Stimulated activated CD8-positive, alpha-beta memory T cell treated with anti-CD3 and anti-CD28 coated beads, Interleukin-2, amount 100 ng/mL, for 1 hour (primary cell): ENCODE measurements at places on chromosomes 7 and 10.

DNA sequence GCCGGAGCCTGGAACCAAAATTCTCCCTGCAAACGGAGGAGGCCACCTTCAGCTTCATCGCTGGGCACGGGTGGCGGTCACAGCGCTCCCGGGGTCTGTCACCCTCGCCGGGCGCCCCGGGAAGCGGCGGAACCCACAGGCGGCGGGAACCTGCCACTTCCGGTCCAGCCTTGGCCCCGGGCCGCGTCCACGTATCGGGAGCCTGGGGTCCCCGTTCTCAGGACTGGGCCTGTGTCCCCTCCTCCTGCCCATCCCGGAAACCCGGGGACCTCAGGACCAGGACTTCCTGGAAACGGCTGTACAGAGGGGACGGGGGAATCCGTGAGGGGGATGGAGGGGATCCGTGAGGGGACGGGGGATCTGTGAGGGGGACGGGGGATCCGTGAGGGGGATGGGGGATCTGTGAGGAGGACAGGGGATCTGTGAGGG is 25.4 kb downstream of the PDGFA start:
- DNase-seq, result no peak

DNA sequence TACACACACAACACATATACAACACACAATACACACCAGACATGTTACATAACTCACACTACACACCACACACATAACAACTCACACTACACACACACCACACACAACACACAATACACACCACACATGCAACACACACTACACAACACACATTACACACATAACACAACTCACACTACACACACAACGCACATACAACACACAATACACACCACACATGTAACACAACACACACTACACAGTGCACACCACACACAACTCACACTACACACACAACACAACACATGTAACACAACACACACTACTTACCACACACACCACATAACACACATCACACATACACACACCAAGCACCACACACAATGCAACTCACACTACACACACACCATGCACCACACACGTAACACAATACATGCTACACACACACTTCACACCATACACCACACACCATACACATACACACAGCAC is 166.5 kb downstream of the KCNMA1 start:
- DNase-seq, result no peak

- DNase-seq, result no peak
Measured at GRCh38 chr7:51142741-51143385, 173.7 kb downstream of the COBL start.

DNA sequence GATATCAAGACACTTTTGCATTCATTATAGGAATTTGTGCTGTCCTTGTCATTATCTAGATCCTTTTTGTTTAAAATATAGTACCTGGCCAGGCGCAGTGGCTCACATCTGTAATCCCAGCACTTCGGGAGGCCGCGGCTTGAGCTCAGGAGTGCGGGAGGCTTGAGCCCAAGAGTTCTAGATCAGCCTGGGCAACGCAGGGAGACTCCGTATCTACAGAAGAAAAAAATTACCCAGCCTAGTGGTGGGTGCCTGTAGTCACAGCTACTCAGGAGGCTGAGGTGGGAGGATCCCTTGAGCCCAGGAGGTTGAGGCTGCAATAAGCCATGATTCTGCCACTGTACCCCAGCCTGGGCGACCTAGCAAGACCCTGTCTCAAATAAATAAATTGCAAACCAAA is 621 bp upstream of the MORN4 start:
- no peak for DNase-seq

DNA sequence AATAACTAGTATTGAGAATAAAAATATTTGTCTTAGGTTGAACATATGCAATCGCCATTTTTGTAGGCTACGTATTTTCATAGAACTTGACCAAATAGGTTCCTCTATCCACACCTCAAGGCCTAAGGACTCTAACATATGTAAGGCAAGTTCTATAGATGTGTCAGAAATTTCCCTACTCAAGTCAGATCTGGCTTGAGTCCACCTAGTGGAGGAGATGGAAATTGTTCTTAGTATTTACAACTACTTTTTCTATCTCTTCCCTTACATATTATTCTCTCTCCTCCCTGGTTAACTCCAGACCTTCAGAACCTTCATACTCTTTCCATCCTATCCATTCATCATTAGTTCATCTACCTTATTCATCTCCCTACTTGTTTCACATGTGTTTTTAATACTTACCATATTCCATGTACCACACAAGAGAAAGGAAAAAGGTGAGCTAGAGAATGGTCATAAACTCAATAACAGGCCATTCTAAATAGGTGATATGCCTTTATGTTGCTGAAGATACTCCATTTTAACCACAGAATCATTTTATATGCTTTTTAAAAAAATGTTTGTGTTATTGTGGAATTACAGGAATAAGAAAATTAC is 174.5 kb upstream of the HDAC9 start:
- no peak for DNase-seq

DNA sequence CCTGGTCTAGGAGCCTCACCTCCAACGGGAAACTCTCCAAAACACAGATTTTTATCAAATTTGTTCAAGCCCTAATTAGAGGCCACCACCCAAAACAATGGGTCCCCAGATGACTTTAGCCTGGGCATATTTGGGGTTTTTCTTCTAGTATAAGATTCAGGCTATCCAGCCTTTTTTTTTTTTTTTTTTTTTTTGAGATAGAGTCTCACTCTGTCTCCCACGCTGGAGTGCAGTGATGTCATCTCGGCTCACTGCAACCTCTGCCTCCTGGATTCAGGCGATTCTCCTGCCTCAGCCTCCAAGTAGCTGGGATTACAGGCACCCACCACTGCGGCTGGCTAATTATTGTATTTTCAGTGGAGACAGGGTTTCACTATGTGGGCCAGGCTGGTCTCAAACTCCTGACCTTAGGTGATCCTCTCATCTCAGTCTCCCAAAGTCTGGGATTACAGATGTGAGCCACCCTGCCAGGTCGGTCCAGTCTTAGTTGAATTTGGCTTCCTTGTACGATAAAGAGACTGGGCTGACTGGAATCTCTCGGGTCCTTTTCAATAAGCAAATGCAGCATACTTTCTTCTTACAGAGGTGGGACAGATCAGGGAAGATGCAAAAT is 91.4 kb upstream of the KLF6 start:
- no peak for DNase-seq

DNA sequence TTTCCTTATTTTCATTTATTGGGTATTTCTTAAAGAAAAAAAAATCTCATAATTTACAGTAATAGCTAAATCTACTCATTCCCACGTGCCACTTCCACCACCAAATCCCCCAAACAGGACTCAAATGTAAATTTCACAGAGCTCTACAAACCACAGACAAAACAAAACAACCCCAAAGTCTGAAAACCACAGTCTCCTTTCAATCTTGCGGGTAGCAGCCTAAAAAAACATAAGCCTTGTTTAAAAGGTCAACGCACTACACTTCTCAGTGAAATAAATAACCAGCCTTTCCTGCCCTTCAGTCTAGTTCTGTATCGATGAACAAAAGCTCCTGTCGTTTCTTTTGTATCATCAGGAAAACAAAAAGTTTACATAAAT is 121.8 kb upstream of the AFAP1L2 start:
- DNase-seq, result no peak

- DNase-seq, result no peak
Measured at GRCh38 chr10:97157578-97158095, 28.1 kb downstream of the SLIT1 start.

DNA sequence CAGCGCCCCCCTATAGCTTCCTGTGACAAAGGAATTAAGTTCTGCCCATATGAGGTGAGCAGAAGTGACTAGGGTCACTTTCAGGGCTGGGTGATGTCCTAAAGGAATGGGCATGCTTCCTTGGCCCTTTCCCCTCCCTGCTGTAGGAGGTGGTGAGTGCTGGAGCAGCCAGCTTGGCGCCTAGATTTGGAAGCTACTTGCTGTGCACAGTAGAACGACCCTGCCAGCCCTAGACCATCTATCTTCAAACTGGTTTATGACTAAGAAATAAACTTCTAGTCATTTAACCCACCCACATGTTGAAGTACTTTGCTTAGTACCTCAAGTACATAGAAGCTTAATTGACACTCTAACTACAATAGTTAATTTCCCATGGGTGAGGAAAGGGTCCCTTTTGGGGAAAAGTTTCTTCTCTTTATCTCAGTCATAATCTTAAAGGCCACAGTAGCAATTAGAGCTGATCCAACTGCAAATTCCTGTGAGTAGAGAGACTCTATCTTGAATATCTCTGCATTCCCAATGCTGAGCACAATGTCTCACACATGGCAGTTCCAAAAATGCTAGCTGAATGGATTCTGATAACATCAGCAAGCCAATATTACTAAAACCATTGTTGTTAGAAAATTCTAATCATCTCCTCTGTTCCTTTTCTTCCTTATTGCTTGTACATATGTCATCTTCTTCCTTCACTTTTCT is 227.2 kb downstream of the RELN start:
- DNase-seq, result no peak

- no peak for DNase-seq
Measured at GRCh38 chr7:123096976-123097375, 101.5 kb upstream of the TAS2R16 start.

DNA sequence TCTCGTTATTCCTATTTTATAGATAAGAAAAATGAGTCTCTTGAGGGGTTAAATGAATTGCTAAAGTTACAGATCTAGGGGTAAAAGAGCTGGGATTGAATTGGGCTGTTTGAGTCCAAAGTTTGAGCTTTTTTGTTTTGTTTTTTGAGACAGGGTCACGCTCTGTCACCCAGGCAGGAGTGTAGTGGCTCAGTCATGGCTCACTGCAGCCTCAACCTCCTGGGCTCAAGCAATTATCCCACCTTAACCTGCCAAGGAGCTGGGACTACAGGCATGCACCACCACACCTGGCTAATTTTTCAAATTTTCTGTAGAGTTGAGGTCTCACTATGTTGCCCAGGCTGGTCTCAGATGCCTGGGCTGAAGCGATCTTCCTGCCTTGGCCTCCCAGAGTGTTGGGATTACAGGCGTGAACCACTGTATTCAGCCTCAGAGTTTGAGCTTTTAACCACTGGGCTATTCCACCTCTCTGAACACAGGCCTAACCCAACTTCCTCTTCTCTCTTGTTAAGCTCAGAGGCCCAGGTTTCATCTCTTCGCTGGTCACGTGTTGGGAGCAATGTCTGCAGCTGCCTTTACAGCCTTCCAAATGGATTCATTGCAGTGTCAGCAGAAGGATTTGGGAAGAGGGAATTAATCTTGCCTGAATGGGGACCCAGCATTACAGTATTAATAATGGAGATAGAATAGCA is 8.0 kb downstream of the SUFU start:
- DNase-seq, result no peak

GRCh38 chr10:11144626-11145494 is 127.2 kb downstream of the CELF2 start:
- no peak for DNase-seq

GRCh38 chr7:41207141-41207540 is 495.7 kb downstream of the INHBA start:
- DNase-seq, result no peak

DNA sequence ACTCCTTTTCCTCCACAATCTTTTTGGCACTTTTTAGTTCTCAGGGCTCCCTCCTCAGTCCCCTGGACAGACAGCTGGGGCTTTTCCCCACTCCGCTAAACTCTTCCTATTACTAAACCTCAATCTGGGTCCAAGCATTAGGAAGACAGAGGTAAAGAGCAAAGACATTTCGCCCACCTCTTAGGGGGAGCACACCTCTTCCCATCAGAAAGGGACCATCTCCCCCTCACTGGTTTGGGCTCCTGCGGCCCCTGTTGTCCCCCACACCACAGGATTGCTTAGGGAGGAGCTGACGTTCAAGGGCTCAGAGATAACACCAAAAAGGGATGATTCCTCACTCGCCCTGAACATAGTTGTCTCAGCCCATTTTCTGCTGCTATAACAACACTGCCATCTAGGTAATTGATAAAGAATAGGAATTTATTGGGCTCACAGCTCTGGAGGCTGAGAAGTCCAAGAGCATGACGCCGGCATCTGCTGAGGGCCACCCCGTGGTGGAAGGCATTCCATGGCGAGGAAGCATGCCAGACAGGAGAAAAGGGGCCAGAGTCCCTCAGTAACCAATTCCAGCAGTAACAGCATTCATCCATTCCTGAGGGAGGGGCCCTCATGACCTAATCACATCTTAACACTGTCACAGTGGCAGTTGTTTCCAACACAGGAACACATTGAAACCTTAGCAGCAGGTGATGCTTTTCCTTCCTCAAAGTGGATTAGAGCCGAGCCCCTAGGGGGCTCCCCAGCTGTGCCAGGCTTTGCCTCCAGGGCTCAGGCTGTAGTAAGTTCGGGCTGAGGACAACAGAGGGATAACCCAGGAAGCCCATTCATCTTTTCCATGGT is 209.6 kb downstream of the EBF3 start:
- DNase-seq, result no peak

DNA sequence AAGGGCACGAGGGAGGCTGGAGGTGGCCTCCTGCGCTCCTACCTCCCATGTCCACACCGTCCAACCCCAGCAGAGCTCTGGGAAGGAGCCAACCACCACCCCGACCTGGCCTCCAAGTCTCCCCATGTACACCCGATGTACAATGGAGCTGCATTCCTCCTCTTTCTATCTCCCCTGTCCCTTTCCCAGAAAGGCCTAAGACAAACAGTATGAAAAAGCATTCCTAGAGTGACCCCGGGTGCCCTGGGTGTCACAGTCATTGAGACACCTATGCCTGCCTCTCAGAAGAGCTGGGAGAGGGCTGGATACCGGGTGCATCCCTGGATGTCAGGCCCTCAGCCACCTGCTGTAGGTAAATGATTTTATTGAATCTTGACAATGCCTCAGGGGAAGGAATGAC is 248.1 kb downstream of the EMX2 start:
- DNase-seq, result no peak

GRCh38 chr7:20554072-20554471 is 61.4 kb upstream of the ABCB5 start:
- DNase-seq, result no peak

GRCh38 chr7:143397710-143398530 is 10.7 kb downstream of the EPHA1 start:
- DNase-seq, result no peak

GRCh38 chr7:45161842-45162241 is 4.3 kb downstream of the RAMP3 start:
- DNase-seq, result no peak

- DNase-seq, result no peak
Measured at GRCh38 chr7:66933469-66933868, 12.4 kb downstream of the TMEM248 start.

DNA sequence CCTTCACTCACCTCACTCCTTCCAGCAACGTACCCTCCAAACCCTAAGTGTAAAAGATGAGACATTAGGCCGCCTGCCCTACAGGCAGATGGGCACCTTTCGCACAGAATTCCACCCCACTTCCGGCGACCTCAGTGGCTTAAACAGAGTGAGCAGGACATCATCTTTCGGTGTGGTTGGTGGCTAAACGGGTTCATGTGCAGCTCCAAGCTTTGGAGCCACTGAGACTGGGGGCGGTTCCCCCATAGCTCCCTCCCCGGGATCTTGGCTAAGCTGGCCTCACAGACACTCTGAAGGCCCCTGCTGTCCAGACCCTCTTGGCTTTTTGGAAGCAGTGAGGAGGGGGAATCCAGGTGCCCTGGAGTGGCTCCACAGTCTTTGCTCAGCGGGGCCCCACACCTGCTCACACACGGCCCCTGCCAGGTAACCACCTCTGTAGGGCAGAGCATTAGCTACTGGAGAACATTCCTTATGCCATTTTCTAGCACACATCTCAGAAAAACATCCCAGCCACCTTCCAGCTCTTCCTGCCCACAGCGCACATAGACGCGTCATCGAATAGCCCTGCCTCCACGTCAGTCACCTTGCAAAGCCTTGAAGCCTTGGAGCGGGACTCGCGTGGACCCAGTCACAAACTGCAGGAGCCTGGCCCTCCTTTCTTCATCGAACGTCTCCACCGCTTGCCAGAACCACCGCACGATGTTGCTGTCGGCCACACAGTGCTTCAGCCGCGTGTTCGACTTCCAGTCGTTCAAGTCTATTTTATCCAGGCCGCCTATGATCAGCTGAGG is 108.8 kb downstream of the SMURF1 start:
- no peak for DNase-seq
